ENCODE measurements at places on chromosomes 12 and 14.

- no peak for DNase-seq
- no peak overlapping the region for H3K4me3 ChIP-seq
- no peaks in the 10 kb centered on the region for H3K4me1 ChIP-seq
- H3K27me3 ChIP-seq, result no peaks in the 10 kb centered on the region
- H3K27ac ChIP-seq, result no peak overlapping the region
Observed at GRCh38 chr12:42828836-42829235, 239.3 kb upstream of the PRICKLE1 start.

DNA sequence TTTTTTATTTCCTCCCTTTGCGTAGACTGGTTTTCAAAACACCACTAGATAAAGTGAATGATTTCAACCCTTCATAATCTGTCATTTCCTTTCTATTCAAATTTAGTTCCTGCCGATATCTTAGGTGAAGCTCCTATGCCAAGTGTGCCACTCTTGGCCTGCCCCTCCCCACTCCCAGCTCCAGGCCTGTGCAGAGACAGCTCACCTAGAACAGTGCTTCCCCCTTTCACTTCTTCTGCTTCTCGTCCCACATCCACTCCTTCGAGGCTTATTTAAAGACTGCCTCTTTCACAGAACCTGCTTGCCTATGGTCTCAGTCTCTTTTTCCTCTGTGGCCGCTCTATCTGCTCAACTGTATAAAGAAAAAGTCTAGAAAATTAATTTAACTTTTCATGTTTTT is 473.8 kb downstream of the RAD51B start:
- no peak overlapping the region for H3K4me3 ChIP-seq
- peak overlapping the region; percentile 67 for H3K27ac ChIP-seq
- DNase-seq, result peak; percentile 76
- no peaks in the 10 kb centered on the region for H3K27me3 ChIP-seq
- no peaks in the 10 kb centered on the region for H3K36me3 ChIP-seq

GRCh38 chr14:102574281-102575159 is 17.9 kb upstream of the RCOR1 start:
- no peaks in the 10 kb centered on the region for H3K36me3 ChIP-seq
- no peak overlapping the region for H3K27ac ChIP-seq
- H3K27me3 ChIP-seq, result no peaks in the 10 kb centered on the region

GRCh38 chr14:77344377-77344996 is 23.7 kb downstream of the GSTZ1 start:
- no peaks in the 10 kb centered on the region for H3K36me3 ChIP-seq
- DNase-seq, result no peak
- no peaks in the 10 kb centered on the region for H3K27me3 ChIP-seq
- H3K4me1 ChIP-seq, result no peaks in the 10 kb centered on the region
- no peak overlapping the region for H3K4me3 ChIP-seq
- no peak overlapping the region for H3K27ac ChIP-seq

- DNase-seq, result no peak
- no peak overlapping the region for H3K4me3 ChIP-seq
- no peaks in the 10 kb centered on the region for H3K27me3 ChIP-seq
- no peak overlapping the region for H3K27ac ChIP-seq
- no peaks in the 10 kb centered on the region for H3K36me3 ChIP-seq
Observed at GRCh38 chr12:64890873-64891468, 66.5 kb downstream of the TBC1D30 start.

- H3K27me3 ChIP-seq, result no peaks in the 10 kb centered on the region
- peak overlapping the region; percentile 88 for H3K4me3 ChIP-seq
- H3K36me3 ChIP-seq, result no peaks in the 10 kb centered on the region
- H3K27ac ChIP-seq, result peak overlapping the region; percentile 81
- no peak for DNase-seq
Observed at GRCh38 chr14:75064205-75064567, 362 bp upstream of the ACYP1 start.

DNA sequence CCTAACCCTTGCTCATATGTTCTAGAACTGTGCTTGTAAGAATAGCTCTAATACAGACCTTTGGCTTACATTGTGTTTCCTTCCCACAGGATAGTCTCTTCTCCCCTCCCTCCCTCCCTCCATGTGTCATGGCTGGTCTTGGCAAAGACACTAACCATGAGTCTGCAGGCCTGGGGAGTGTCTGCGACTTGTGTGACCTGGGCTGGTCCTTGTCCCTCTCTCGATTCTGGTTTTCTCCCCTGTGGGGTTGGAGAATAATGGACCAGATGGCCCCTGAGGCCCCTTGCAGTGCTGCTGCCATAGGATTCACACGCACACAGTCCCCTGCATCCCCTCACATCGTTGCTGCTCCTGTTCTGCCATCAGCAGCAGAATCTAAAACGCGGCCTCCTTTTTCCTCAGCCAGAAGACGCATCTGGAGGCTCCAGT is 30.3 kb downstream of the DEGS2 start:
- peaks cover 44% of the 10 kb centered on the region for H3K36me3 ChIP-seq
- no peak for DNase-seq
- no peak overlapping the region for H3K27ac ChIP-seq
- H3K4me1 ChIP-seq, result no peaks in the 10 kb centered on the region

DNA sequence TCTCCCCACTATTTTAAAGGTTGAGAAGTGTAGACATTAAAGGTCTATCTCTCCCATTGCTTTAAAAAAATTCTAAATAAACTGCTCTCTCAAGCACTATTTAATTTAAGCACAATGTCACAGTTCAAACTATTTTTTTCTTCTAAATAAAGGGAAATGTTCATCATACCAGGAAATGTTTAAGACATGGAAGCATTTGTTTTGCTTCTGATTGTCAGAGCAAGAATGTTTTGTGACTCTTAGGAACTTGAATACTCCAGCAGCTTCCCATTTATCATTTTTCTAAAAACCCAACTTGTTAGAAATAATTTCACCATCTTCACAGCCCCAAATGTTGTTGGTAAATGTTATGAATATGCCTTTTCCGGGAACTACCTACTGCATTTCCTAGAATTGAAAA is 121.8 kb upstream of the NTF3 start:
- H3K36me3 ChIP-seq, result no peaks in the 10 kb centered on the region
- no peak for DNase-seq
- H3K4me1 ChIP-seq, result no peaks in the 10 kb centered on the region

- peak overlapping the region; percentile 74 for H3K4me3 ChIP-seq
- no peak for DNase-seq
- H3K4me1 ChIP-seq, result peaks cover 11% of the 10 kb centered on the region
- no peaks in the 10 kb centered on the region for H3K27me3 ChIP-seq
- H3K27ac ChIP-seq, result peak overlapping the region; percentile 90
Observed at GRCh38 chr12:6936636-6937480, 6.8 kb upstream of the RNU7-1 start.

DNA sequence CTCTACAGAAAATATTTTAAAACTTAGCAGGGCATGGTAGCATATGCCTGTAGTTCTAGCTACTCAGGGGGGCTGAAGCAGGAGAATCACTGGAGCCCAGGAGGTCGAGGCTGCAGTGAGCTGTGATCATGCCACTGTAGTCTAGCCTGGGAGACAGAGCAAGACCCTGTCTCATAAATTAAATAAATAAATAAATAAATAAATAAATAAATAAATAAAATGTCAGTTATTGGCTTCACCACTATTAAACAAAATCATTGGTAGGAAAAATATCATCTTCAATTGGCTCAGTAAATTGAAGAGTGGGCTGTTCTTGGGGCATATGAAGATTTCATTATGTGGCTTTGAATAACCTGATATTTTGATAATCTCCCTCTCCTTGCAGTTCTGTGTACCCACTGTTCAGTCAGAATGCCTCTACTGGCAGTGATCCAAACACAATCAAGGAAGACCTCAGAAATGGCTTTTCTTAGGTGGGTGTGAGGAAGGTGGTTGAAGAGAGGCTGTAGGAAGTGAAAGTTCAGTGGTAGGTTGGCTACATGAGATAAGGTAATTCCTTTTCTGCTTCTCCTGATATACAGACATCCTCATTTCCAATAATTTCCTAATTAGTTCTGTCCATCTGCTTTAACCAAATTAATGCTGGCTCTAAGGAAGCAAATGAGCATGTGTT is 175.8 kb downstream of the MSRB3 start:
- no peak overlapping the region for H3K27ac ChIP-seq
- H3K4me3 ChIP-seq, result no peak overlapping the region
- H3K4me1 ChIP-seq, result no peaks in the 10 kb centered on the region

DNA sequence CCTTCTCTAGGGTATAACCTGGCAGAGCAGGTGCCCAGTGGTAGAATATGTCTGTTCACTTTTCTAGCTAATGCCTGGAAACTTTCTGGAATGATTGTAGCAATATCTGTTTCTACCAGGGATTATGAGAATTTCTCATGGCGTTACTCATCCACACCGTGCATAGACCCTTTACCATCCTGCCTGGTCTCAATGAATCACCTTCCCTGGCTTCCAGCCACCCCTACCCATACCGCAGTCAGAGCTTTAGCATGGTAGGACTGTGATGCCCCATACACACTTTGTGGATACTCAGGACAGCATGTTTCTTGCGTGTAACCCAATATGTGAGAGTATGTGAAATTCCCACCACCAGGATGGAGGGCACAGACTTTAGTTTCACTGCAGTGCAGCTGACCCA is 45.4 kb downstream of the TUNAR start:
- no peaks in the 10 kb centered on the region for H3K4me1 ChIP-seq
- no peak for DNase-seq
- no peak overlapping the region for H3K4me3 ChIP-seq
- no peaks in the 10 kb centered on the region for H3K27me3 ChIP-seq
- no peak overlapping the region for H3K27ac ChIP-seq

- peak within 1 kb of the TSS; percentile 15 for H3K4me3 ChIP-seq
- no peak for DNase-seq
- no peaks in the 10 kb centered on the region for H3K4me1 ChIP-seq
- H3K36me3 ChIP-seq, result no peaks in the 10 kb centered on the region
- H3K27me3 ChIP-seq, result no peaks in the 10 kb centered on the region
Observed at GRCh38 chr14:100825713-100826331, at the start of gene MEG3. MEG3 (plus strand) TSS chr14:100826118.

GRCh38 chr12:6266541-6266966 is 43.9 kb upstream of the PLEKHG6 start:
- no peaks in the 10 kb centered on the region for H3K4me1 ChIP-seq
- H3K4me3 ChIP-seq, result no peak overlapping the region
- H3K27me3 ChIP-seq, result no peaks in the 10 kb centered on the region
- no peak for DNase-seq
- H3K27ac ChIP-seq, result no peak overlapping the region
- H3K36me3 ChIP-seq, result no peaks in the 10 kb centered on the region

GRCh38 chr12:66044731-66045130 is 85.8 kb downstream of the LLPH start:
- no peak overlapping the region for H3K4me3 ChIP-seq
- H3K36me3 ChIP-seq, result no peaks in the 10 kb centered on the region
- H3K27me3 ChIP-seq, result no peaks in the 10 kb centered on the region
- no peaks in the 10 kb centered on the region for H3K4me1 ChIP-seq

- no peak overlapping the region for H3K4me3 ChIP-seq
- no peaks in the 10 kb centered on the region for H3K27me3 ChIP-seq
- no peak overlapping the region for H3K27ac ChIP-seq
- H3K36me3 ChIP-seq, result no peaks in the 10 kb centered on the region
- no peak for DNase-seq
- H3K4me1 ChIP-seq, result no peaks in the 10 kb centered on the region
Observed at GRCh38 chr12:43638806-43639205, 86.8 kb upstream of the ADAMTS20 start.

- H3K36me3 ChIP-seq, result no peaks in the 10 kb centered on the region
- no peak for DNase-seq
- H3K27ac ChIP-seq, result peak overlapping the region; percentile 77
- H3K4me3 ChIP-seq, result peak overlapping the region; percentile 84
Observed at GRCh38 chr14:76761960-76762410, 717 bp downstream of the VASH1 start.

GRCh38 chr12:89211456-89211855 is 140.8 kb downstream of the DUSP6 start:
- no peaks in the 10 kb centered on the region for H3K36me3 ChIP-seq
- H3K27ac ChIP-seq, result no peak overlapping the region

GRCh38 chr14:70622111-70622712 is 19.5 kb upstream of the TTC9 start:
- peak; percentile 73 for DNase-seq
- no peak overlapping the region for H3K4me3 ChIP-seq
- no peaks in the 10 kb centered on the region for H3K27me3 ChIP-seq
- H3K4me1 ChIP-seq, result no peaks in the 10 kb centered on the region
- no peak overlapping the region for H3K27ac ChIP-seq

- H3K27me3 ChIP-seq, result no peaks in the 10 kb centered on the region
- no peaks in the 10 kb centered on the region for H3K36me3 ChIP-seq
- no peak for DNase-seq
- H3K4me3 ChIP-seq, result no peak overlapping the region
- H3K4me1 ChIP-seq, result no peaks in the 10 kb centered on the region
- no peak overlapping the region for H3K27ac ChIP-seq
Observed at GRCh38 chr14:22474730-22475351, 114.2 kb downstream of the DAD1 start.

- no peaks in the 10 kb centered on the region for H3K36me3 ChIP-seq
- peak; percentile 93 for DNase-seq
- H3K4me3 ChIP-seq, result peak within 1 kb of the TSS; percentile 96
Observed at GRCh38 chr12:12562585-12563261, at the start of gene DUSP16. DUSP16 (minus strand) TSS chr12:12562863; CDS start chr12:12521098, 41,765 bp downstream.

- no peaks in the 10 kb centered on the region for H3K4me1 ChIP-seq
- H3K36me3 ChIP-seq, result no peaks in the 10 kb centered on the region
- no peak overlapping the region for H3K27ac ChIP-seq
Observed at GRCh38 chr12:75011120-75011519, 198.5 kb downstream of the KCNC2 start.

DNA sequence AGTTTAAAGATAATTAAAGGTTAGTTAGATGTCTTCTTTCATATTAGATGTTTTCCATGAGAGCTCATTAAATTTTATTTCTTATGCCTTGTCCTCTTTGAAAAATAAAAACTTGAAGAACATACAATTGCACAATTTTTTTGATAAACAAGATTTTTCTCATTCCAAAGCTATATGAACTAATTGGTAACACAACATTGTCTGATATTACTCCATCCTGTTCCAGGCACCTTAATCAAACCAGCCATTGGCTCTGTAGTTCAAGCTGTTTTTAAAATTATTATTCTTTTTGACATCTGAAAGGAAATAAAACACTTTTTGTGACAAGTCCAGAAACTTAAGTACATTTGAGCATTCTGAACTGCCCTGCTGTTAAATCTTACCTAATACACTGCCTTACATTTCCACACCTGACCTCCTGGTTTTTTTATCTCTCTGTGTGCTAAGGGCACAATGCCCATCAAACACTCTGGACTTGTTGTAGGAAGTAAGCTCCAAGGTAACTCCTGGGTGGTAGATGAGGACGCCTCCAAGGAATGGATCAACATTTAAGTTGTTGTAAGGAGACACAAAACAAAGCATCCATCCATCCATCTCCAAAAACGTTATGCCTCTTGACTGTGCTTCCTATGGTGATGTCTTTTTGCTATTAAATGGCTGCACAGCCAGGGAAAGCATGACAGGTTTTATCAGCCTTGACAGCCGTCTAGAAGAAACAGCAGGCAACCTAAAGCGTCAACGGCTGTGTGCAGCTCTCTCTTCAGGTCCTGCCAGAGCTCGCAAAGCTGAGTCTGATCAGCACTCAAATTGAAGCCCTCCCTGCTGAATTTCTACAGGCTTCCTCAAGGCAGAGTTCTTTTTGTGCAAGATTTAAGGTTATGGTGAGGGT is 449.9 kb upstream of the FLRT2 start:
- H3K36me3 ChIP-seq, result no peaks in the 10 kb centered on the region
- no peaks in the 10 kb centered on the region for H3K27me3 ChIP-seq
